ENCODE measurements at places on chromosomes 1 and 21.

- DNase-seq = no peak
Observed at GRCh38 chr1:154954541-154954940, 1.4 kb downstream of the PBXIP1 start.

DNA sequence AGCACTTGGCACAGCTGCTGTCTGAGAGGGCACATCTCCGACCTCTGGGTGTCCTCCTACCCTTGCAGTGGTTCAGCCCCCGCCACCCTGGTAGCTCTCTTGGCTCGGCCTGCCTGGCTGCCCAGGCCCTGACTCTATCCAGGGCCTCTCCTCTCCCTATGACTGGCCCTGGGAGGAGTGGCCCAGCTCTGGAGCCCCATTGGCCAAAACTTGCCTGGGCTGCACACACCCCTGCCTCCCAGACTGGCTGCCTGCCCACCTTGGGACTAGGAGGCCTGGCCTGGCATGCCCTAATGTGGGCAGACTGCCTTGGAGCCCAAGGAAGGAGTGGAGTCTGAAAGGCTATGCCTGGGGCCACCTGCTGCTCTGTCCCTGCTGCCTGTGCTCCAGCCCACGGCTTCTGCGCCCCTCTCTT, 33.6 kb downstream of the ACOT11 start:
- DNase-seq = no peak

DNA sequence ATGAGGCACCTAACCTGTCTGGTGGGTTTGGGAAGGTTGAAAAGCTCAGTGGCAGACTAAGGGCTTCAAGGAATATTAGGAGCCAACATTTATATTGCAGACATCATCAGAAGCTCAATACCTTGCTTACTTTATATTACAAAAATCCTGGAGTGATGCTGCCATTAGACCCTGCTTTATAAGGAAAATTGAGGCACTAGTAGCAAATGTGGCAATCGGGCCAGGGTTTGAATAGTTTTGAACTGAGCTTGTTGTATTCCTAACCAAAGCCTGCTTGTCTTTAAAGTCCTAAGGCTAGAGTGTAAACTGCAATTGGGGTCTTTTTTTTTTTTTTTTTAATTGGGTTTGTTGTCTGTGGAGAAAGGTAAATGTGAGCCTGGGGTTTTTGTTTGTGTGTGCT, 14.3 kb downstream of the L1TD1 start:
- no peak for DNase-seq

DNA sequence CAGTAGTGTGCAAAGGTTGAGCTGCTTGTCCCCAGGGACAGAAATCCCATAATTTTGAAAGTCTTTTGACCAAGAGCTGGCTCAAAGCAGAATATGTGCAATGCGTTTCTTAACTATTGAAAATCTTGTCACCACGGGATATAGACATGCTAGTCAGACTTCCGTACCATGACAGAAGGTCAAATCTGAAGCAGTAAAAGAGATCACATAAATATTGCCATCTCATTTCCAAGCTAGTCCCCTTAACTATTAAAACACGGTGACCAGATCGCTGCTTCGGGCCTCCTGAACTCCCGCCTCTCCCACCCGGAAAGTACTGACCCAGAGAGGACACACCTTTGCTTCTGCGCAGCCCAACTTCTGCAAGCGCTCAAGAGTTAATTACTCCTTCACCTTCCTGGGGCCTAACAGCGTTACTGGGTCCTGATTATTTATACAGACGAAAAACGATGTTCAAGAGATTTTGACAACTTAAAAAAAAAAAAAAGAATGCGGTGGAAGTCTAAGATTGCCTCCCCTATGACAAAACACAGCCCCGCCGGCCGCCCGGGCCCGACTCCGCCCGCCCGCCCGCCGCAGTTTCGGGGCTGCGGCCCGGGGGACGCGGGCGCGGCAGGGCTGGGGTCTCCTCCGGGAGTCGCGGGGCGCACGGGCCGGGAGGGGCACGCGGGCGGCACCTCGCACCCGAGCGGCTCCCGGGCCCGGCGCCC, 692 bp downstream of the SORT1 start:
- no peak for DNase-seq

DNA sequence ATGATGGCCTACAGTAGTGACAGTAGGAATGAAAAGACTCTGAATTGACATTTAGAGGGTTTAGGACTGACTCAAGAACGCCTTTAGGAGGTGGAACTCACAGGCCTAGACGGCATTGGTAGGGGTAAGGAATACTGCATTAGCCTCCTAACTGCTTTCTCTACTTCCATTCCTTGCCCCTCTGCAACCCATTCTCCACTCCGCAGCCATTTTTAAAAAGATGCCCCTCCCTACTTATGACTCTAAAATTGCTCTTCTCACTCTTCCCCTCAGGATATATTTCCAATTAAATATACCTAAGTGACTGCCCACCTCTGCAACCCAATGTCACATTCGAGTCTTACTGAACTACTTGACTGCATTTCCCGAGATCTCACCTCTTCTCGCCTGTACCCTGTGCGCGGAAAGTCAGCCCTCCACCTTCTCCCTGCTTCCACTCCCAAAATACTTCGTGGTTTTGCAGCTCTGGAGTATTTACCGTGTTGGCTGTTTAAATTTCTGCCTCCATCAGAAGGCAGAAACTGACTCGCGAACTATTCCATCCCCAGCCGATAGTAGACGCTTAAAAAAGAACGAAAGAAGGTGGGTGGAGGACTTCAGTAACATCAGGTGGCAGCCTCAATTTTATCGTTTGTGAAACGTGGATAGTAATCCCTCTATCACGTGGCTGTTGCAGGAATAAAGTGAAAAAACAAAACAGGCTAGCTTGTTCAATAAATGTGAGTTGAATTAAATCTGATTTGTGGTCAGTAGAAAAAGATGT, 1.1 kb upstream of the YBX1 start:
- peak; percentile 35 for DNase-seq

All from GM12865 (cell line).